ENCODE measurements at places on chromosomes 3 and 15.

DNA sequence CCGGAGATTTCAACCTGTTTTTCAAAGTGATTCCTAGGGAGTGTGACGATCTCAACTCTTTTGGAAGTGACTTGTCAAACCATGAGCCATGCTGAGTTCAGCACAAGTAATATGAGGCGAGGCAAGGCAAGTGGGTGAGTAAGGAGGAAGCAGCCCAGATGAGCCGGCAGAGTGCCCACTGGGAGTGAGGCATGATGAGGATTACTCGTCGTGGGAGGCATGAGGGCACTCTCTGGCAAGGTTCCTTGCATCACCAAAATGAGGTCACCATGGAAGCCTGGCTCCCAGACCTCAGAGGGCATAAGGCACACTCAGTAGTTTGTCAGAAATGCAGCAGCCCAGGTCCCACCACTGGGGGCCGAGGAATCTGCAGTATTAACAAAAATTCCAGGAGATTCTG, 636.1 kb downstream of the MAGI1 start:
- DNase-seq, result no peak

DNA sequence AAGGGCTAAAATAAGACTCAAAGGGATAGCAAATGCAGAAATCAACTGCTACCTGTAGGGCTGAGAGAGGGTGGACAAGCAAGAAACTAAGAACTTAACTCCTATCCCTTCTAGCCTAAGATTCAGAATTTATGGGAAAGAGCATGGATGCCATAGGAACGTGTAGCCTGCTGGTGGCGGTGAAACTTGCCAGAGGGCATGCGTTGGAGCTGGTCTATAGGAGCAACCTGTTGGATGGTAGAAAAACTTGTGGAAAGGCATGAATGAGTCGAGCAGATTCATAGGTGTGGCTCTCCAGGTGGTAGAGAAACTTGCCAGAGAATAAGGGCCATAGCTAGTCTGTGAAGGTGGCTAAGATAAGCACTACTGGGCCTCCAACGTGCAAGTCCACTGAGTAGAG, 137.2 kb downstream of the DOCK3 start:
- no peak for DNase-seq

DNA sequence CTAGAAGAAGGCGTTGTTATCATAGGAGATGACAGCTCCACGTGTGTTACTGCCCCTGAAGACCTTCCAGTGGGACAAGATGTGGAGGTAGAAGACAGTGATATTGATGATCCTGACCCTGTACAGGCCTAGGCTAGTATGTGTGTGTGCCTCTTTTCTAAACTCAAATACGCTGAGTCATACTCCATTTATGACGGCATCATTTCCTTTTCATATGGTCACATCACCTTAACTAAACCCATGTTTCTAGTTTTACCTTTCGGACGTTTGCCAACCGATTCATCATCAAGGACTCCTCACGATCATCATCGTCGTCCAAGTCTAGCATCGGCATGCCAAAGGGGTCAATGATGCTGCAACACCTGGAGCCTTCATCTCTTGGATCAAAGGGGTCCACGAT, 149.0 kb downstream of the CBLB start:
- DNase-seq, result no peak

DNA sequence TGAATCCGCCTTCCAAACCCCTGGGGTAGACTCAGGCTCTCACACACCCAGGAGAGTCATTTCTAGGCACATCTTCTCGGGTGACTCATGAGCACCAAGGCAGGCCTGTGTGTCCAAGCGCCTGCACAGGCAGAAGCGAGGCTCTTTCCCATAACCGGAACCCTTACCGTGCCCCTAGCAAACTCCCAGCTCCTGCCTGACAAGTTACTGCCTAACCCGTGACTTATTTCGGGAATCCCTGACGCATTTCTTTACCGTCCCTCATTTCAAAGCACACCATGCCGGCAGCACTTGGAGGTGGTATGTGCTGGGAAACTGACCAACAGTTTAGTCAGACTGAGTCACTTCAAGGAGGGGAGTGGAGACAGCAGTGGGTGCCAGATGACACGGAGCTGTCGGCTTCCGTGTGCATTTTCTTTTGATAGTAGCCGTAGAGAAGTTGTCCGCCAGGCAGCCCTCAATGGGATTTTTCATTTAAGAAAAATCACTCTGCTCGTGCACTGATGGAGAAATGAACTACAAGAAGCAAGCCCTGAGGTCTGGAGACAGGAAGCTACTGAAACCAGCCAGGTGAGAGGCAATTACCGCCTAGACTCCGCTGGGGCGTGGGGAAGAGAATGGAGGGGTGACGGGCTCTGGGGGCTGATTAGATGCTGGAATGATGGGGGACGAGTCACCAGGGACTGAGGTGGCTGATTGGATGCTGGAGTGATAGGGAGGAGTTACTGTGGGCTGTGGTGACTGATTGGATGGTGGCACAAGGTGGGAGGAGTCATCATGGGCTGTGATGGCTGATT, 17.3 kb upstream of the HRH1 start:
- no peak for DNase-seq

DNA sequence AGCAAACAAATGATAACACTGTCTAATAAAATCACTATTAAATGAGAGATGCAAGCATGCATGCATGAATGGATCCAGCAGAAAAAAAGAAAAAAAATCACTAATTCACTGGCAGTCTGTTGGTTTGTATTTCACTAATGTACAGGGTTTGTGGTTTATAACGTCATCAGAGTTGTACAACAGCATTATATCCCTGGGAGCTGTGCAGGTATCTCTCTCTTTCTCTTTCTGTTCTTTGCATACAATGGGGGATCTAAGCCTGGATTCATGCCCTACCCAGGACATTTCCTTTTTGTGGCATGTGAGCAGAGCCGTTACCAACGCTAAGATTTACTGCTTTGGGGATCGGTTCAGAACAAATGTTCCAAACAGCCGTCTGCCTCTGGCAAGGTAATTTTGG, 229.5 kb downstream of the SOX2 start:
- no peak for DNase-seq

GRCh38 chr15:26372706-26373105, 400.2 kb downstream of the GABRB3 start:
- no peak for DNase-seq

DNA sequence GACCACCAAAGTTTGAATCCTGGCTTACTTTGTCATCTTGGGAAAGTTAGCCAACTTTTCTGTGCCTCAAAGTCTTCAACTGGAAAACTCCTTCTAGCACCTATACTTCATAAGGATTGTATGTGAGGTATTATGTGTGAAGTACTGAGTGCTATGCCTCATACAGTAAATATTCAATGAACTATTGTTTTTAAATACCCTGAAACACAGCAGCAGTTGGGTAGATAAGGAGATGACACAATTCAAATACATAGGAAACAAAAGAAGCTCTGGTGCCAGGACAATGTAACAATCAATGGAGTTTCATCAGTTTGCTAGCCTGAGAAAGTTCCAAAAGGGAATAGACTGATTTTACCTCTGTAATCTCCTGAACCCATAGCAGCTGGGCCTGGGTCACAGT, 43.3 kb downstream of the TUBGCP4 start:
- no peak for DNase-seq

- no peak for DNase-seq
Measured at GRCh38 chr3:16512435-16513140, 911 bp downstream of the RFTN1 start.

DNA sequence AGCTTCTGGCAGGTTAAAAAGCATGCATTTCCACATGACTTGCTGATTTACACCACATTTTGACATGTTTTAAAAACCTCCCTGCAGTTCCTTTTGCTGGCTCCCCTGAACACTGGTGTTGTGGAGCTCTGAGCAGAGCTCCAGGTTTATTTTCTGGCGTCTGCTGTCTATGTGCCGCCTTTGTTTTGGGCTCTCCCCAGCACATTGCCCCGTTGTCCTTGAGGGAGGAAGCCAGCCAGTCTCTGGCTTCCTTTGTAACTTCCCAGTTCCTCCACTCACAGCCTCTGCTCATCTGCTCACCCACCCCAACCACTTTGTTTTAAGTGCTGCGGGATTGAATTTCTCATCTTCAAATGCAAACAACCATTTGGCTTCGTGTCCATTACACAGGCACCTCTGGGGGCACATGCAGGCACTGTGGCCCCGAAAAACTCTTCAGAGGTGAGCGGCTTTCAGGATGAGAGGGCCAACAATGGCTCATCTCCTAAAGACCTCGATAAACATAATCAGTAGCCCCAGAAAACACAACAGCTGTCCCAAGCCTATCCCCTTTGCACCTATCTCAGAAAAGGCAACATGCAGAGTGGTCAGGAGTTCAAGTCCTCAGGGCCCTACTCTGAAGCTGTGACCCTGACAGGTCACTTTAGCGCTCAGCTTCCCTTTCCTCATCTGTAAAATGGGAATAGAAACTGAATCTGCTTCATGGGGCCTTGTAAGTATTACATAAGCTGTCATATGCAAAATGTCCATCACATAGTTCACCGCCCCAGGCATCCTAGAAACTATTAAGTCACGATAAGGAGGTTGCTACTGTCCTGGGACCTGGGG, 1.3 kb upstream of the MEF2A start:
- no peak for DNase-seq

DNA sequence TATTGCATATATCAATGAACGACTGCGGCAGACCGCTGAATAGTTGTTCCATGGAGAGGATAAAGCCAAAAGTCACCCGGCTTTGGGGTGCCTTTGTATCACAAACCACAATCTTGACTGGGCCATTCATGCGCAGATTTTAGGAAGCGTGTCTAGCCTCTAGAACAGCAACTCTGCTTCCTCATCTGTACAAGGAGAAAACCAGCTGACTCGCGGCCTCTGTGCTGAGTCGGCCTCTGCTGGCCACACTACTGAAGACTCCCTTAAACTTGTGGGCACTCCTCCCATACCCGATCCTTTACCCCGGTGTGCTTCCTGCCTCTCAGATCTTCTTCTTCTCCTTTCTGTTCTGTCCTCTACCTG, 872 bp downstream of the DLEC1 start:
- no peak for DNase-seq

- no peak for DNase-seq
Measured at GRCh38 chr3:69128509-69128908, 6.1 kb upstream of the LMOD3 start.

DNA sequence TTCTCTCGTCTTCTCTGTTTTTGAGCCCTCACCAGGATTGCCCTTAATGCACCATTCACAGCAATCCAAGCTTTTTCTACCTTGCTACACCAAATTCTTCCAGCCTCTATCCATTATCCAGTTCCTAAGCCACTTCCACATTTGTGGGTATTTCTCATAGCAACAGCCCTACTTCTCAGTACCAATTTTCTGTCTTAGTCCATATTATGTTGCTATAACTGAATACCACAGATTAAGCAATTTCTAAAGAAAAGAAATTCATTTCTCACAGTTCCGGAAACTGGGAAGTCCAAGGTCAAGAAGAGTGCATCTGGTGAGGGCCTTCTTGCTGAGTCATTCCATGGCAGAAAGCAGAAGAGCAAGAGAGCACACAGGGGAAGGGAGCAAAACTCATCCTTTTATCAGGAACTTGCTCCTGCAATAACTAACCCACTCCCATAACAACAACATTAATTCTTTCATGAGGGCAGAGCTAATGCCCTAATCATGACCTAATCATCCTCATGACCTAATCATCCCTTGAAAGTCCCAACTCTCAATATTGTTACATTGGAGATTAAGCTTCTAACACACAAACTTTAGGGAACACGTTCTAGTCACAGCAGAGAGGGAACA, 9.7 kb upstream of the EIF1B start:
- DNase-seq, result no peak

- DNase-seq, result no peak
Measured at GRCh38 chr15:80120636-80121035, 32.2 kb upstream of the FAH start.

GRCh38 chr3:72950801-72951200, 45.8 kb upstream of the PPP4R2 start:
- no peak for DNase-seq

DNA sequence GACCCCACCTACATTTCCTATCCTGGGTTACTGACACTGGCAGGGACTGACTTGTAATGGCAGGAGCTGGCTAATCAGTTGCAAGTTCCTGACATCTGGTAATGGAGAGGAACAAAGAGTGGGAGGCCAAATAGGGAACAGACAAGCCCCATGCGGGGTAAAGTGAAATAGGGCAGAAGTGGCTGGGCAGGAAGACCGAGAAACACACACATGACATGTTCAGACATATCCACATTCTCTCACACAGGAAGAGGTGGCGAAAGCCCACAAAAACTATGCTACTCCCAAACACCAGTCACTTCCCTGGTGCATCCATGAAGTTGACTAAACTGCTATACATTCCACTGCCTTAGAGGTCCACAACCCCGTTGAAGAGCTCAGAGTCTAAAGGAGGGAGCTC, 394.1 kb upstream of the TBL1XR1 start:
- no peak for DNase-seq

GRCh38 chr15:64850778-64851502, 9.2 kb downstream of the PLEKHO2 start:
- DNase-seq, result no peak

DNA sequence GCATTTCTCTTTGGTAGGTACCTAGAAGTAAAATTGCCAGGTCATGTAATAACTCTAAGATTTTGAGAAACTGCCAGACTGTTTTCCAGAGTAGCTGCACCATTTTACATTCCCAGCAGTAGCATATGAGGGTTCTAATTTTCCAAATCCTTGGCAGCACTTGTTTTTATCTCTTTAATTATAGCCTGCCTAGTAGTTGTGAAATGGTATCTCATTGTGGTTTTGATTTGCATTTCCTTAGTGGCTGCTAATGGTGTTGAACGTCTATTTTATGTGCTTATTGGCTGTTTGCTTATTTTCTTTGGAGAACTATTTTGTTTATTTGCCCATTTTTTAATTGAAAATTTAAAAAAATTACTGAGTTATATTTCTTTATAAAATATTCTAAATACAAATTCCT, 117.9 kb downstream of the TCF12 start:
- DNase-seq, result no peak

DNA sequence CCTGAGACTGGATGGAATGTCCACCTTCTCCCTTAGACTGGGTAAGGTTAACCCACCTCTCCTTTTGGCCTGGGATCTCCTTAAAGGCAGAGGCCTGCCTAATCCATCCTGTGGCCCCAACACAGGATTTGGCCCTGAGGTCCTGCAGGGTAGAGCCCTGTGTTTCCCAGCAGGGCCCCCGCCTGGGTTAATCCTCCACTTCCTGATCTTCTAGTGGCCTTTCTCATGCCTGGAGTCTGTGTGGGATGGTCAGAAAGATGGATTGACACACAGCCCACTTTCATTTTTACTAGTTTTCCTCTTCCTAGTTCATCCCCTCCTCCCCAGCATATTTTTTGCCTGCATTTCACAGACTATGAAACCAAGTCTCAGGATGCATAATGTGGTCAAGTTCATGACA, 48.9 kb upstream of the SLC6A6 start:
- DNase-seq, result no peak

- DNase-seq, result no peak
Measured at GRCh38 chr3:88209356-88209755, 59.6 kb downstream of the C3orf38 start.

DNA sequence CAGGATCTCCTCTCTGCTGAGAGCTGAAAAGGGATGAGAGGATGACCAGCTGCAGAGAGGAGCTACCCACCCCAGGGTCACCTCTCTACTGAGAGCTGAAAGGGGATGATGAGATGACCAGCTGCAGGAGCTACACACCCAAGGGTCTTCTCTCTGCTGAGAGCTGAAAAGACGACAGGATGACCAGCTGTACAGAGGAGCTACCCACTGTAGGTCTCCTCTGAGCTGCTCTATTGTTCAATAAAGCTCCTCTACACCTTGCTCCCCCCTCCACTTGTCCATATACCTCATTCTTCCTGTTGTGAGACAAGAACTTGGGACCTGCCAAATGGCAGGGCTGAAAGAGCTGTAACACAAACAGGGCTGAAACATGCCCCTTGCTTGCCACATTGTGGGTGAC, 149.9 kb downstream of the FMN1 start:
- no peak for DNase-seq

GRCh38 chr15:65969865-65970816, 100.8 kb downstream of the RAB11A start:
- no peak for DNase-seq

- DNase-seq, result no peak
Measured at GRCh38 chr15:86006546-86006945, 73.1 kb upstream of the AGBL1 start.
